HCT116 (cell line): ENCODE measurements at places on chromosomes 11 and 22. TPM values are rescaled to one million over a fixed set of nuclear protein-coding genes. Genes with fewer than 3 reads are reported as not detected.

GRCh38 chr11:20530942-20531703 is 68.3 kb upstream of the SLC6A5 start:
- DNase-seq: no peak

- peak; percentile 15 for DNase-seq
These were observed 71.6 kb downstream of the CCDC34 start for GRCh38 chr11:27291302-27291889.

- DNase-seq: no peak
These were observed 126.3 kb downstream of the FEZ1 start for GRCh38 chr11:125369808-125370207.

SHISAL1 gene
- not detected for total RNA-seq

- DNase-seq: no peak
These were observed at the start of gene NFAM1 for GRCh38 chr22:42432020-42432596. Gene NFAM1 (minus strand): TSS chr22:42432403. CDS start chr22:42432357, 46 bp downstream.

DNA sequence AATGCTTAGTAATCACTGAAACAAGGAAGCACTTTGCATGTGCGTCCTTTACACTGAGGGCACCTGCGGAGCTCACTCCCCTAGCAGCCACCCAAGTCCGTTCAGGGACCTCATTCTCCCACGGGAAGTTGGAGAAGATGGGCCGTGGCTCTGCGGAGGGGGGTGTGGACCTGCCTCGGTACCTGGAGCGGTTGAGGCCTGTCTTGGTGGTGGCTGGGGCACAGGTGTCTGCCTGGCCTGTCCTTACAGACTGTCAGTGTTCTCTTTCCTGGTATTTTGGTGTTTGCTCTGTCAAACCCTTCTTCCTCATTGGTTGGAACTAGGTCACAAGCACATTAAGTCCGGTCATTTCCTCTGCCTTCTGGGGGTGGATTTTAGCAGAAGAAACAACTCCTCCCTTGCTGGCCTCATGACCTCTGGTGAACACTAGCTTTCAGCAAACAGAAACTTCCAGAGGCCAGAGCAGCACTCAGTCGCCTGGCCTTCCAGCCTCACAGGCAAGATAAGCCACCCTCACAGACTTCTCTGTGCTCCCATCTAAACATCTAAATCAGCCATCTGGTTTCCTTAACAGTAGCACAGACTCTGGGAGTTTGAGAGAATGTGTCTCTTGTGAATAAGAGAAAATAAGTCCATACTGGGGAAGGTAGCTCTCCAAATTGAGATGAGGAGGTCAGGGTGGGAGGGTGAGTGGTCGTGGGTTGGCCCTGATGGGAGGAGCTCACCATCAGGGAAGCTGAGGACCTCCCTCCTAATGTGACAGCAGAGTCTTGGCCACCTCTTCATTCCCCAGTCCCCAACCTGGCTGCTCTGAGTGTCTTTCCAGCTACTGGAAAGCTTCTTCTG is 8.6 kb downstream of the SNAP29 start:
- DNase-seq: no peak

- DNase-seq: no peak
These were observed 1295.9 kb downstream of the JRKL start for GRCh38 chr11:97685695-97686094.

GRCh38 chr11:45090607-45091006 is 55.8 kb upstream of the PRDM11 start:
- no peak for DNase-seq

KIAA1671 gene
- total RNA-seq: 36.8 TPM

GRCh38 chr11:76763573-76764346 is 19.4 kb upstream of the TSKU start:
- DNase-seq: no peak

DNA sequence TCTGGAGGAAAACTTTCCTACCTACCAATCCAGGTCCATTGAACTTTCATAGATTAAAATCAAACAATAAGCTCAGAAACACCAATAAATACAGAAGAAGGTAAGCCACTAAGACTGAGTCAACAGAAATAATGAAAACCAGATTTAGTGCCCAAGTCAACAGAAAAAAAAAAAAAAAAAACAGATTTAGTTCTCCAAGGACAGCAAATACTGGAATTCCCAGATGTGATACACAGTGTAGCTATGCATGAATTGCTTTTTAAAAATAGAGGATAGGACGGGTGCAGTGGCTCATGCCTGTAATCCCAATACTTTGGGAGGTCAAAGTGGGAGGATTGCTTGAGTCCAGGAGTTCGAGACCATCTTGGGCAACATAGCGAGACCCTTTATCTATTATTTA is 15.7 kb downstream of the DMC1 start:
- no peak for DNase-seq

OR8G5 gene
- not detected for total RNA-seq

BIRC2 gene
- 32.6 TPM for total RNA-seq

TMPRSS5 gene
- total RNA-seq: 0.71 TPM

- DNase-seq: no peak
These were observed 691 bp downstream of the CEP295 start for GRCh38 chr11:93662175-93662570.

DNA sequence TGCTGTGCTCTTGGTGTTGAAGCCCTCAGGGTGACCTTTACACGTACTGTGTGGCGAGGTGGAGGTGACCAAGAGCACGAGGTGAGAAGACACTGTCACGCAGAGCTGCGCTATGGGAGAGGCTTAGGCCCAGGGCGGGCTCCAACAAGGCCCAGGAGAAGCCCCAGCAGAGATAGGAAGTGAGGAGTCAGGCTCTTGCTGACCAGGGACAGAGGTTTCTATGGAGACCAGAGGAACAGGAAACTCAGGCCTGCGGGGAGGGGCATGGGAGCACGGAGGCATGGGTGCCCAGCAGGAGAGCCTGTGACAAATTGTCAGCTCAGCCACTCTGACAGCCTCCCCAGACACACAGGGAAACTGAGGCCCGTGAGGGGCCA is 15.8 kb downstream of the DGKZ start:
- DNase-seq: no peak

- DNase-seq: no peak
These were observed 59.6 kb upstream of the SHANK2 start for GRCh38 chr11:71311928-71312510.

DNA sequence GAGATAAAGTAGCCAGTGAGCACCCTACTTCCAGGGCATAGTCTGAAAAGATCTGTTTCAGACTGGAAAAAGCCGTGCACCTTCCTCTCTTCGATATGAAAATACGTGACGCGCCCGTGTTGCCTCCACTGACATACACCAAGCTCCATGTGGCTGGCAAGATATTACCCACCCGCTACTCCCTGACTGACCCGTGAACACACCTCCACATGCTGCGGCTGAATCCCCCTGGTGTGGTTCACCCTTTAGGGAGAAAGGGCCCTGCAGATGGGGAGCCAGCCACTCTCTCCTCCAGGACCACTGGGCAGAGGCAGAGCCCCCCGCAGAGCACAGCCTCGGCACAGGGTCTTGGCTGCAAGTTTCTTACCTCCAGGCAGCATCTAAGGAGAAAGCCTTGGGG is 245.0 kb downstream of the BRD1 start:
- no peak for DNase-seq

DNA sequence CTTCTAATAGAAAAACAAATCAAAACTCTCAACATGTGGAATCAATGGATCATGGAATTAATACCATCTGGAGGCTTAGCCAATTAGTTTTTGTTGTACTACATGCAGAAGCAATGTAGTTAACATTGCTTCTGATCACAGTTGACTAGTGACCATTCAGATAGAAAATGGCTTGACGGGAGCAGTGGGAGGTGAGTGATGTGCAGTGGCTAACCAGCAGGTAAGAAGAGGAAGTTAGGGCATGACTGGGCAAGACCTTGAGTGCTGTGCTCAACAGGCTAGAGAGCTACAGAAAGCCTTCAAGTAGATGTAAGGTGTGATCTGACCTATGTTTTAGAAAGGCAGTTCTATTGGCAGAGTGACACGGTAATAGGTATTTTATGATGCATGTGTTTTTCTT is 60.7 kb upstream of the ALKBH3 start:
- no peak for DNase-seq

DNA sequence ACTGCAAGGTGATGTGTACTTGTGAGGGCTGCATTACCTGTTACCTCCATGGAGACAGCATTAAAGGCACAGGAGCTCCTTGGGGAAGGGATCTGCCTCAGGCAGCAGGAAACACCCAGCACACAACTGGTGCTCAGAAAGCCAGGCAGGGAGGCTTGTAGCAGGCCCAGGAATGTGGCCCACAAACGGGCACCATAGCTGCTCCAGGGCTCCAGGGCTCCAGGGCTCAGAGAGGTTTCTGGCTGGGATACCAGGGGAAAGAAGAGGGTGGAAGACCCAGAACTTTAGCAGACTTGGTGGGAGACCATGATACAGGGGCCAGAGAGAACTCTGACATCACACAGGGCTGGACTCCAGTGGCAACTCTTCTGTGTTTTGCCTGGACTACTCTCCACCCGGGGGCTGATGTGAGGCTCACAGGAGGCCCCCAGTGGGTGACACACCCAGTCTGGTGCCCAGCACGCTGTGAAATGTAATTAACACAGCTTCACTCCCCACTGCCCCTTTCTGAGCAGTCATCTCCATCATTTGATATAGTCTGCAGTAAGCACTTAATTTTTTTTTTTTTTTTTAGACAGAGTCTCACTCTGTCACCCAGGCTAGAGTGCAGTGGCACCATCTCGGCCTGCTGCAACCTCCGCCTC is 14.7 kb upstream of the SULT4A1 start:
- DNase-seq: no peak

TUB gene
- total RNA-seq: 0.02 TPM

GRCh38 chr11:45451766-45452440 is 165.8 kb upstream of the SYT13 start:
- DNase-seq: no peak

CCDC89 gene
- total RNA-seq: 0.22 TPM

PAMR1 gene
- total RNA-seq: not detected

GRCh38 chr11:7538466-7539454 is 25.0 kb downstream of the PPFIBP2 start:
- no peak for DNase-seq

- no peak for DNase-seq
These were observed 65.4 kb downstream of the SMCO4 start for GRCh38 chr11:93477684-93478234.

DNA sequence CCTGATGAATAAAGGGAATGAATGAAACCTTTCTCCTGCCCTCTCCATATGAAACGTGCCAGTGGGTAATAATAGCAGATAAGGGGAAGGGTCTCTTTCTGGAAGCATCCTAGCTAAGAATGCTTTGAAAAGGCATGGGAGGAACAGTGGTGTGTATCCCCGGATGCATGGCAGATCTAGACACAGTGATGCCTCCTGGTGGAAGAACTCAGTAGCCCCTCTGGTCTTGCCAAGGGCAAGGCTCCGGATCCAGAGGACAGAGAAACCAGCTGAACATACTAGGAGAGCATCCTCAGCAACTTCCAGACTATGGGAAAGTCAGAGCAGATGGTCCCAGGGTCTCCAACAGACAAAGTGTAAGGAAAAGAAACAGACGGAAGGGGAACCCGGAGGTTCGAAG is 6.4 kb downstream of the BAIAP2L2 start:
- DNase-seq: peak; percentile 8

DNA sequence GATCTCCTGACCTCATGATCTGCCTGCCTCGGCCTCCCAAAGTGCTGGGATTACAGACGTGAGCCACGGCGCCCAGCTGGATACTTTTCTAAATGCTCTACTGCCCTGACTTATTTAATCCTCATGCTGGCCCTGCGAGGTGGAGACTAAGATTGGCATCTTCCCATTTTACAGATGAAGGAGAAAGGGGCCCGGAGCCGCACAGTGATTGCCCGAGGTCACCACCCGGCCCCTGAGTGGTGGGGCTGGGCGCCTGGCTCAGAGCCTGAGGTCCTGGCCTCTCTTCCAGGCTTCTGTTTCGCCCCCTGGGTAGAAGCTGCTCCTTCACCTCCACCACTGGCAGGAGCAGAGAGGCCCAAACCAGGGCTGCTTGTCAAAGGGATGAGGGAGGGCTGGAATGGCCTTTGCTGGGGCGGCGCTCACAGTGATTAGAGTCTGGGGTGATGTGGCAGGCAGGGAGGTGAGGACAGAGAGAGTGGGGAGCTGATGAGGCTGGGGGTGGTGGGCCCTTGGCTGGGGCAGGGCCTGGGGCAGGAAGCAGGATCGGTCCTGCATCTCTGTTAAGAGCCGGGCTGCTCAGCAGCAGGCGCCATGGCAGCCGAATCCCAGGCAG is 15.4 kb upstream of the MPPED1 start:
- no peak for DNase-seq

GRCh38 chr11:35763301-35763700 is 100.7 kb downstream of the TRIM44 start:
- no peak for DNase-seq

GRCh38 chr22:49201046-49201970 is 626.4 kb downstream of the BRD1 start:
- no peak for DNase-seq

USP47 gene
- 18.9 TPM for total RNA-seq

DNA sequence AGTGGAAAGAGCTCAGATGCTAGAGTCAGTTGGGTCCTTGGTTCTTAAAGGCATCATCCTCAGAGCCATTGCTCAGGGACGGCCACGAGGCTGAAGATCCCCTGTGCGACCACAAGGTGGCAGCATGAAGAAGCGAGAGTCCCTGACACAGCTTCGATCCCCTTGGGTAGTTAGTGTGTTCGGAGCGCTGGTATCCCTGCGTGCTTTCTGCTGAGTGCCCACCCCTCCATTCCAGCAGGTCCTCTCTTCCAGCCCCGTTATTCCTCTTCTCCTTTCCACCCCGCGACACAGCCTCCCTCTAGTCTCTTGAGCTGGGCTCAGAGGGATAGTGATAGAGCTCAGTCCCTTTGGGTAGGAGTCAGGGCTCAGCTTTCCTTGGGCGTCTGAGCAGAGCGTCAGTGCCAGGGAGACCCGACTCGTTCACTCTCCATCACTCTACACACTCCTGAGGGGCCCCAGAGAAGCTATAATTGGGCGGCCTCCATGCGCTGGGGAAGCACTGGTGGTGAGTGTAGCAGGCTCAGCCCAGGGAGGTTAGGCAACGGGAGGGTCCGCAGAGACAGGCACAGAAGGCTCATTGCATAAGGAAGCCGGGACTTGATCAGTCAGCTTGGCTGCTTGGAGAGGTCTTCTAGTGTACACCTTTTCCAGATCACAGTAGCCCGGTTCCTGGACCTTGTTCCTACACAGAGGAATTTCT is at the start of gene OR51D1:
TSS of gene OR51D1 (plus strand) at position 516 of the 700 bp plus-strand sequence. CDS start 2,314 bp downstream, outside the sequence.
- DNase-seq: peak; percentile 43

GRCh38 chr11:97202613-97203292 is 812.9 kb downstream of the JRKL start:
- DNase-seq: no peak

KDELR3 gene
- total RNA-seq: 33.1 TPM

GRCh38 chr11:69446108-69446507 is 35.4 kb upstream of the LINC01488 start:
- DNase-seq: no peak

DNA sequence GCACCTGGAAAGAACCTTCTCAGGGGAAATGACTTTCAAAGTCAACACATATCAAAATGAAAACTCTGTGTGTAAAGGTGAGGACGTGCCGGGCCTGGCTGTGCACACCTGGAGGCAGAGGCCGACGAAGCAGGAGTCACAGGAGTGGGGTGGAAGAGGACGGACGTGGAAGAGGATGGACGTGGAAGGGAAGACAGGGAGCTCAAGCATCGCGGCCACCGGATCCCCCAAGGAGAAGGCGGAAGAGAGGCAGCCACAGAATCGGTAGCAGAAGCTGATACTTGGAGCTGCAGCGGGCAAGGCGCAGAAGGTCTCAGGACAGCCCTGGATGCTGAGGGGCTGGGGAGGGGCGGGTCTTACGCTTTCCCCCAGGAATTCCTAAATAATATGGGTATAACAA is 519.8 kb downstream of the BRD1 start:
- DNase-seq: no peak

GRCh38 chr11:109029927-109030326 is 365.1 kb downstream of the DDX10 start:
- no peak for DNase-seq
